Endothelial cell (in vitro differentiated cells): ENCODE measurements at places on chromosomes 5 and 9. TPM values are rescaled to one million over a fixed set of nuclear protein-coding genes. Genes with fewer than 3 reads are reported as not detected.

DNA sequence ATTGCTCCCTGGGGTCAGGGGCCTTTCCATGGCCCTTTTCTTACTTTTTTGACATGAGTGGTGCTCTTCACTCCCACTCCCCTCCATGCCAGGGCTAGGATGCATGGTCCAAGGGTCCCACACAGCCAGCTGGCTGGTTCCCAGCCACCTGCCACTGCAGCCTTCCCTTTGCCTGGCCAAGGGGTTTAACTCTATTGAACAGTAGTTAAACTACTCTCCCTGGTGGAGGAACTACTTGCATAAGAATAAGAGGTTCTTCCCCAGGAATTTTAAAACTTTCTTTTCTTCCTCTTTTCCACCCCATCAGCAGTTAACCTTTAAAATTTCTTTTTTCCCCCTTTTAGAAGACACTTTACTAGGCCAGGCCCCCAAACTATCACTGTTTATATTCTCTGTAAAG lies 1532.8 kb upstream of the ACO1 start:
- no peak for DNase-seq

GRCh38 chr5:58958701-58959100 lies 375.8 kb downstream of the RAB3C start:
- DNase-seq: no peak

GRCh38 chr9:91420501-91421127 lies 3.0 kb downstream of the NFIL3 start:
- DNase-seq: no peak

The ORM2 gene
- total RNA-seq: not detected

- no peak for DNase-seq
These were observed 21.4 kb downstream of the GLRA1 start for GRCh38 chr5:151903243-151903653.

The TMEM171 gene
- not detected for total RNA-seq

GRCh38 chr9:124372038-124372437 lies 43.2 kb downstream of the PSMB7 start:
- DNase-seq: no peak

DNA sequence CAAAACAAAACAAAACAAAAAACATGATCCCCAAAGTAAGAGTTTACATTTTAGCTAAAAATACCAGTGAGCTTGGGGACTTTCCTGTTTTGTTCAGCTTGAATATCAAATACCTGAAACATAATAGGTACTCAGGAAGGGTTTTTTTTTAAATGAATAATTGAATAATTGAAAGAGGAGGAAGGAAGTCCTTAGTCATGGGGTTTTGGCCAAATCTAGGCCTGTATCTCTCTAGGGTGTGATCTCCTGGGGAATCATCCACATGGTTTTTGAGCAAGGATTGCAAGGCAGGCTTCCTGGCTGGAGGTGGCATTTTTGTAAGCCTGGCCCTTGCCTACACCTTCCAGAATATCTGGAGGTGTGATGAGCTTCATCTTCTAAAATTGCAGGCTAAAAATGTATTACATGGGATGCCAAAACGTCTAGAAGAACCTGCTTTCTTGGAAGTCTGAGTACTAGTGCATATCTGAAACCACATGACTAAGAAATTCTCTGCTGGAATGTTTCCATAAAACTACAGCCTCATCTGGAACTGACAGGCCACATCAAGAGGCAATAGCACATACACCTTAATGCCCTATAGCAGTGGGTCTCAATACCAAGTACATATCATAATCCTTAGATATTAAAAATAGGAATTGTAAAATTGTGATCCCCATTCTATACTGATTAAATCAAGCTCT lies 10.4 kb downstream of the C9 start:
- DNase-seq: no peak

DNA sequence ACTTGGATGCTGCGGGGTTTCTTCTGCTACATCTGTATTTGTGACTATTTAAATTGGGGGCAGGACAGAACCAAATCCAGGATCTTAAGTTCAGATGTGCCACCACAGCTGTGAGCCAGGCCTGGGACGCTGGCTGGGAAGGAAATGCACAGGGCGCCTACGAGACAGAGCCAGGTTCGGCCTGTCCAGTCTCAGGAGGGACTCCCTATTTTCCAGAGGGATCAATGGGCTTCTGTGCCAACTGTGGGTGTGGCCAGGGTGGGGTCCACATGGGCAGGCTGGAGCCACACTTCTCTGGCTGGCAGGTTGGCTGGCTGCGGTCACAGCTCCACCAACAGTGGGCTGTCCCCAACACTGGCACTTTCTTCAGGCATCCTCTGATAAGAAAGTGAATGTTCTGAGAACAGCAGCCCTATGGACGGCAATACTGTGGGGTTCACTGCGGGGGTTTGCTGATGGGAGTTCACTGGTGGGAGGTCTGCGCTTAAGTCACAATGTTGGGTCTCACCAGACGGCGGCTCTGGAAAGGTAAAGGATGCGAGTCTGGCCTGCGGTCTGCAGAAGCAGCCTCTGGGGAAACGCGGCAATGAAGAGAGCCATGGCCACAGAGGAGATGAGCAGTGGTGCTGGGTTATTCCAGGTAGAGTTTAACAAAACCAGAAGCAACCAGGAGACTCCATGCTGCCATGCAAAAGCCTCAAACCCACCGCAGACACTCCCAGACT lies 78.1 kb downstream of the DAP start:
- no peak for DNase-seq

- DNase-seq: no peak
These were observed 113.1 kb downstream of the DNAH5 start for GRCh38 chr5:13831351-13831750.

- no peak for DNase-seq
These were observed 36.5 kb upstream of the LRRC14B start for GRCh38 chr5:154826-155225.

The GRXCR2 gene
- not detected for total RNA-seq

- DNase-seq: no peak
These were observed 90.1 kb upstream of the SPOCK1 start for GRCh38 chr5:137589185-137589584.

- no peak for DNase-seq
These were observed 1037.1 kb upstream of the C9orf72 start for GRCh38 chr9:28610339-28610738.

- no peak for DNase-seq
These were observed 480.6 kb downstream of the NR2F1-AS1 start for GRCh38 chr5:93100428-93100827.

GRCh38 chr5:74196233-74196632 lies 444.3 kb downstream of the ENC1 start:
- DNase-seq: no peak

DNA sequence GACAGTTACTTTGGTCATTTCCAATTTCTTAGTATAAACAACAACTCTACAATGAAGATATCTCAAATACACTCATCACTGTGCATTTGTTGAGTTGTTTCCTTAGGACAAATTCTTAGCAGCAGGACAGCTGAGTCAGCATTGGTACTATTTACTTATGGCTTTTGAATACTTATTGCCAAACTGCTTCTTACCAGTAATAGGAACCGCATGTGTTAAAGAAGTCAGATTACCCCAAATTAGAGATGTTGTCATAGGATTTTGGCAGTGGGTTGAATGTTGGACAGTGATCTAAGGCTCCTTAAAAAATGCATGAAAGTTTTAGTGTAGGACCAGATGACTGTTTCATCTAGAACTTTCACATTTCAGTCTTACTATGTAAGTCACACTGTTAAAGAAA lies 280.1 kb upstream of the DMRT1 start:
- DNase-seq: no peak

DNA sequence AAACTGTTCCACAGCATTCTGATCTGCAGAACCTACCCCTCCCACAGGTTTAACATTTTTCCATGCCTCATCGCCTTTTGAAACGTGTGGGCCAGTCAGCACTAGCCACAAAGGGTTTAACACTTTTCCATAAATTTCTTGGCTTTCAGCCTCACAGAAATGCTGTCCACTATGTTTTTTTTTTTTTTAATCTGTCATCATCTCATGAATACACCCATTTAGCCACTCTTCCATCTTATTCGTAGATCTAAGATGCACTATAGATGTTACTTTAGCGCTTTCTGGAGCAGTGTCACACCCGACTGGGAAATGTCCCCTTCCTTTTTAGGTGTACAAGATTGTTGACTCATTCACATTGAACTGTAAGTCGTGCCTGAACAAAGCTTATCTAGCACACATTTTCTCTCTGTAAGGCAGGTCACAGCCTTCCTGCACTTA lies 62.3 kb downstream of the GCNT1 start:
- DNase-seq: no peak

- DNase-seq: peak; percentile 72
These were observed 833 bp downstream of the GAS1 start for GRCh38 chr9:86946201-86947145.

The SAP30L gene
- total RNA-seq: 40.8 TPM

DNA sequence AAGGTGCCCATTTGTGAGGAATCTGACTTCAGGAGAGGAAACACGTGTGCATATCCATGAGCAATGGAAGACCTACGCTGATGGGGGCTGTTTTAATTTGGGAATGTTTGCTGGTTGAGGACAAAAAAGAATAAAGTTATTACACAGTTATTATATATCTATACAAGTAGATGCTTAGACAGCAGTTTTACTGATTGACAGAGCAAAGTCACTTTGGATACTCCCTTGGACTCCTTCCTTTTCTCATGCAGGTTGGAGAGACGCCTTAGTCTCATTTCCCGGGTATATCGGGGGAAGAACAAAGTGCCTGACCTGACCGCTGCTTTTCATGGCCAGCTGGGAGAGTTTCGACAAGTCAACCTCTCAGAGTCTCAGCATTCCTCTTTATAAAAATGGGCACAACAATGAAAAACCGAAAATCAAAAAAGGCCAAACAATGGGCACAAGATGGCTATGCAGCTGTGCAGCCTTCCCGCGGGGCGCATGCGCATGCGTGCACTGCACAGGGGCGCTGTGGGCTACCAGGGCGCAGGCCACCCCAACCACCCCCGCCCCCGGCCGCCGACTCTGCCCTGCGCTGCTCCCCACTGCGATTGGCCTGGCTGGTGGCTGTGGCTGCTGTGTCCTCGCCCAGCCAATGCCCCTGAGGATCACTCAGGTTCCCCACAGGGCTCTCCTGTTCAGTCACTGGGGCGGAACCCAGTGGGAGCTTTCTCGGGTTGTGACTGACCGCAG lies 18.1 kb downstream of the NFIL3 start:
- DNase-seq: no peak

DNA sequence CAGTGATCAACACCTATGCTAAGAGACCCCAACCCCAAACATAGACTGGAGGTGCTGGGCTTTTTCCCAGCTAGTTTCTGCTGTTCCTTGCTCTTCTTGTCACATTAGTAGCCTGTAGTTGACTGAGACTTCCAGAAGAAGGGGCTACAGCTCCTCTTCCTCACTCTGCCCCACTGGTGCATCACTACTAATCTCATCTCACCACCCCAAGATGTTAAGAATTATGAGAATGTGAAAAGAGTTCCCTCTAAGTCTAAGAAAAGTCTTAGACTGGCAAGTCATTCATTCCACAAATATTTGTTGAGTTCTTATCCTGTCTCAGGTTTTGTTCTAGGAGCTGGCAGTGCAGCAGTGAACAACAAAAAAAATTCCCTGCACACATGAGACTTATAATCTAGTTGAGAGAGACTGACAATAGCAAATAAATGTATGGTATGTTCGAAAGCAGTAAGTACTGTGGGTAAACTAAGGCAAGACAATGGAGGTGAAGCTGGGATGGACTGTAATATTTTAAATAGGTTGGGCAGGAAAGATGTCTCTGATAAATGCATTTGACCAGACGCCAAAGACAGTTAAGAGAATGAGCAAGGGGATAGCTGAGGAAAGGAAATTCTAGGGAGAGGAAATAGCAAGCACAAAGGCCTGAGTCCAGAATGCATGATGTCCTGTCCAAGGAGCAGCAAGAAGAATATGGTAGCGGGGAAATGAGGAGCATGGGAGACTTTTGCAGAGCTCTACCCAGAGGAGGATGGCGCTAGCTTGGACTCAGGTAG lies 92.3 kb downstream of the PTCD2 start:
- no peak for DNase-seq

- no peak for DNase-seq
These were observed 51.5 kb downstream of the AGXT2 start for GRCh38 chr5:34996261-34996660.

DNA sequence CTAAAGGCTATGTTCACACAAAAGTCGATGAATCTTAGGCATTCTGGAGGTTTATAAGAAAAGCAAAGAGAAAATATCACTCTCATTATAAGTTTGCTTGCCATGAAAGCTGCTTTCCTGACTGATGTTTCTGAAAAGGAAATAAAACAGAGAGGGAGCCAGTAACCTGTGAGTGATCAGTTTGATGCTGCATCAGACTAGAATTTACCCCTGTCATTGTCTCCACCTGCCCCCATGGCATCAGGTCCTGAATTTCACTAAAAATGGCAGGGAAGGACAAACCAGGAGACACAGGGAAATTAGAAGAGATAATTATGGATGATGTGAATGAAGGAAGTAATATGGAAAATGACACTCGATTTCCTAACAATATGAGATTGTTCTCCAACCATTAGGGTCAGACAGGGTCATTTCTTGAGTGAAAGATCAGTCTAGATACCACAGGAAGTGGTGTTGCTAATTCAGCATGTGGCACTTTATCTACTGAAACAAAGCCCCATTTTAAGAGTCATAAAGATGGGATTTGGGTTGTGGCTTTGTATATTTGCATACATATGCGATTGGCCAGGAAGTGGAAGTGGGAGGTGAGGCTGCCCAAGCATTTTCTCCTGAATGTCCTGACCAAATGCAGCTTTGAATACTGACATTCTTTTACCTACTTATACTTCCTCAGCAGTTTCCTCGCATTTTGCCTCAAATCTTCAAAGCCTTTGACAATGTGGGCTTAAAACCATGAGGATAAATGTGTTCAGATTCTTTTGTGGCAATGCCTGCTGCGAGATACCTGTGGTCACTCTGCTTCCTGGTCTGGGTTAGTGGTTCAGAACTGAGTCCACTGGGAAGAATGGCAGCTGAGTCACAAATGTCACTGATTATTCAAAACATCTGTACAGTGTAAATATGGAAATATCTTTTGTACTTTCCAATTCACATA lies 29.7 kb downstream of the MEGF10 start:
- DNase-seq: no peak

DNA sequence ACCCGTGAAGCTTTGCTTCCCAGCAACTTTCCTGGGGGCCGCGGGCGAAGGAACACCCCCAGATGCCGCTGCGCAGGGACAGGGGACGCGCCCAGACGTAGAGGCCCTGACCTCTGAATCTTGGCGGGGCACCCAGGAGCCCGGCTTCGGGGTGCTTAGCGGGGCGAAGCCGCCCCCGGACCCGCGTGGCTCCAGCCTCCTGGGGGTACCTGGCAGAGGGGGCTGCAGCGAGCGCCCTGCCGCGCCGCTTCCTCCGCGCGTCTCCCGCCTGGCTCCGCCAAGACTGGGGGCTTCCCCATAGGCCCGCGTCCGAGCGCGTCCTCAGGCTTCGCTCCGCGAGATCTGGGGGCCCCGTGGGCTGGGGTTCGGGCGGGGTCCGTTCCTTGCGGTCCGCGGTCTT lies 23.0 kb upstream of the ZNF782 start:
- no peak for DNase-seq

GRCh38 chr5:59149271-59149670 lies 566.4 kb downstream of the RAB3C start:
- DNase-seq: no peak

GRCh38 chr5:163947848-163948666 lies 442.6 kb downstream of the MAT2B start:
- DNase-seq: no peak

- no peak for DNase-seq
These were observed 32.3 kb downstream of the CNTRL start for GRCh38 chr9:121107029-121107428.

The ADGRD2 gene
- total RNA-seq: not detected
